ENCODE measurements at places on chromosomes 2 and 18.

- no peak for DNase-seq
Measured at GRCh38 chr2:25879133-25879730, 945 bp upstream of the ASXL2 start.

DNA sequence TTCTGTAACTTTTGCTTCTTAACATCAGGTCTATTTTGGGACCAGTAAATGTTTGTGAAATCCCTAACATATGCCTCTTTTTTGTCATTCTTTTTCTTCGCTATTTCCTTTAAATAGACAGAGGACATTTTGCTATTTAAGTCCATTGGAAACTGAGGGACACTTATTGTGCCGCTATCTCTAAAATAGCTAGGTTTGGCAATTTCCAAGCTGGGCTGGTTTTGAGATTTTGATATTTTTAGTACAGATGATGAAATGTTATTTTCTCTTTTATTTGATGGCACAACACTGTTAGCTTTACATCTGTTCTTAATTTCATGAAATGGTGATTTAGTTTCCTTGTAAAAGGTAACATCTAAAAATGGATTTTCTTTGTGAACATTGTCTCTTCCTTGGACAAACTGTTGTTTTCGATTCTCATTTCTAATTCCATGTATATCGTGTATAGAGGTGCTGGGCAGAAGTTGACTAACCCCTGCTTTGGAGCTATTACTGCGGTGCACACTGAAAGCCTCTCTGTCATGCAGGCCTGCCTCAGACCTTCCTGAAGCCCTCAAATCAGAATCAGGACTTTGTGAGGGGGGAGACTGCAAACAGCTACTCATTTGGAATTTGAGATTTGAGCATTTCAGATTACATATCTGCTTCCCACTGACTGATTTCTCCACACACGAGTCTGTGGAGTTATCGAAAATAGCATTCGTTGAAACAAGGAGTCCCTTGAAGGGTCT lies 594 bp downstream of the RAD51AP2 start:
- no peak for DNase-seq

DNA sequence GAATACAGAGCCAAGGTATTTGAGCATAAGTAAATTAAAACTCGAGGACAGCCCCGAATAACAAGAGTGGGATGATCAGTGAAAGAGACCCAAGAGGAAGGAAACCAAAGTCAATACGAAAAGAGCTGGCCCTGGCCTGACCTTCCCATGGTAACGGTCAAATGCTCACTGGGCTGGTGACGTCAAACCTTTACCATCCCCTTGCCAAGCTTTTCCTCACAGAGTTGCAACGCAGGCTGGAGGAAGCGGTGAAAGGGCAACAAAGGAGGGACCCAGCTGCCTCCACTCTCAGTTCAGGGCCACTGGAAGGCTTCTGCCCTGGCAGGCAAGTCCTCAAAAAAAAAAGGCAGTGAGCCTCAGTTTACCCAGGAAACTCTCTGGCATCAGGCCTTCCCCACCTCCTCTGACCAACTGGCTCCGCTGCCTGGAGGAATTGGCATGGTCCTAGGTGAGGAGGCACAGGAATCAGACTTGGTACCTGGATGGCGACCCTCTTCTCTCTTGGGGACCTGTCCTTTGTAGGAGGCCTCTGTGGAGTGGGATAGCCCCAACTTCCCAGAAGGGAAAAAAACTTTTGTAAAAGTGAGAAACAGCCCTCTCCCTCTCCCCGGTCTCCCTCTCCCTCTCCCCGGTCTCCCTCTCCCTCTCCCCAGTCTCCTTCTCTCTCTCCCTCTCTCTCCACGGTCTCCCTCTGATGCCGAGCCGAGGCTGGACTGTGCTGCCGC lies 212.4 kb downstream of the ANAPC1 start:
- no peak for DNase-seq

- DNase-seq, result no peak
Measured at GRCh38 chr18:22539051-22539765, 121.5 kb upstream of the CTAGE1 start.

DNA sequence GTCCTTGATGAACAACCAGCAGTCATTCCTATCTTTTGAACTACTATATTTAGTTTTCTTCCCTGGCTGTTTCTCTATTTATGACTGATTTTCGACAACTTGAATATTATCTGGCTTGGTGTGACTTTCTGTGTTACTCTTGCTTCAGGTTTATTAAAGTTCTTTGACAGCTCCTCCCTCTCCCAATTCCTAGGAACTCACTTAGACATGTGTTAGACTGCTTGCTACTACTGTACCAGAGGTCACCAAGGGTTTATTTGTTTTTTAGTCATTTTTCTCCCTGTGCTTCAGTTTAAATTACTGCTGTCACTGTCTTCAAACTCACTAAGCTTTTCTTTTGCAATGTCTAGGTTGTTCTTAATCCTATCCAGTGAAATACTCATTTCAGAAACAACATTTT lies 90.5 kb downstream of the TMEM131 start:
- DNase-seq, result no peak

DNA sequence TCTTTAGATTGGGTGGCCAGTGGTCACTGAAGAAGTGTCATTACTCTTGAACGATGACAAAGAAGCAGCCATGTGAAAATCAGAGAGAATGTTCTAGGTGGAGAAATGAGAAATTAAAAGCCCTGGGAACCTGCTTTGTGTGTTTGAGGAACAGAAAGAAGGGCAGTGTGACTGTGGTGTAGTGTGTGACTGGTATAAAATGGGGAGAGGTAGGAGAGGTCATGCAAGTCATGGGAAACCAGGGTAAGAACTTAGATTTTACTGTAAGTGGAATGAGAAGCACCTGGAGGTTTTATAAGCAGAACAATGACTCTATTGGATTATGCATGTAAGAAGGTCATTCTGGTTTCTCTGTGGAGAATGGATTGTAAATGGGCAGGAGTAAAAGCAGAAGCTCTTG lies 12.2 kb downstream of the ICOS start:
- DNase-seq, result no peak

- DNase-seq, result no peak
Measured at GRCh38 chr2:157326698-157327097, 1.1 kb upstream of the ERMN start.

DNA sequence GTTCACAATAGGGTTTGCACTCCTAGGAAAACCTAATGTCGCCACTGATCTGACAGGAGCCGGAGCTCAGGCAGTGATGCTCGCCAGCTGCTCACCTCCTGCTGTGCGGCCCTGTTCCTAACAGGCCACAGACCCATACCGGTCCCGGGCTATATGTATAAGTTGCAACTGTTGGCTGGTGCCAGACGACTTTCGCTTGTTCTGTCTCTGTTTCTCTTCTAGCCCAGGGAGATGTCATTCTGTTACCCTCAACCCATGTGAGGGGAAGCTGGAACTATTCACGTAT lies 170.3 kb downstream of the BCL2 start:
- no peak for DNase-seq

DNA sequence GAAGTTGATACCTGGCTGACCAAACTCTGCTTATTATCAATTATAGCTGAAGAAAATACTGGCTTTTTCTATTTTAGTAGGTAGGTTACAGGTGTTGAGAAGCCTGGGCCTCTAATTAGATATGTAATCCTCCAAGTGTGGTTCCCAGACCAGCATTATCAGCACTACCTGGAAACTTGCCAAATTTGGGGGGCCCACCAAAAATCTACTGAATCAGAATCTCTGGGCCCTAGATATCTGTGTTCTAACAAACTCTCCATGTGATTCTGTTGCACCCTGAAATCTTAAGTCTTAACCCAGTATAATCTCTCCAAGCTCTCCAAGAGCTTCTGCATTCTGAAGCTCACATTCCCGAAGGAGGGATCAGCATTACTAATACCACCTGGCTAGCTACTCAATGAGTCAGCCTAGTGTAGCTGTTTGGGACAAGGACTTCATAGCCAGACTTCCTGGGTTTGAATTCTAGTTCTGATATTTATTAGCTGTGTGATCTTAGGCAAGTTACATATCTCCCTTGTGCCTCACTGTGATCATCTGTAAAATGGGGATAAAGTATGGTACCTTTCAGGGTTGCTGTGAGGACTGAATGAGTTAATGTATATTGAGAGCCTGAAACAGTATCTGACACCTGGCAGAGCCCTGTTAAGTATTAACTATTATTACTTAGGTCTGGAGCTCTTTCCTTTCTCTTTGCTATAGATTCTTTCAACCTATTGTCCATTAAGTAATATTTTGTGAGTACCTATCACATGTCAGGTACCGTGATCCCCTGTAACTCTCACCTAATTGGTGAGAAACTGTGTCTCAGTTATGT lies 94.1 kb upstream of the CD302 start:
- no peak for DNase-seq

DNA sequence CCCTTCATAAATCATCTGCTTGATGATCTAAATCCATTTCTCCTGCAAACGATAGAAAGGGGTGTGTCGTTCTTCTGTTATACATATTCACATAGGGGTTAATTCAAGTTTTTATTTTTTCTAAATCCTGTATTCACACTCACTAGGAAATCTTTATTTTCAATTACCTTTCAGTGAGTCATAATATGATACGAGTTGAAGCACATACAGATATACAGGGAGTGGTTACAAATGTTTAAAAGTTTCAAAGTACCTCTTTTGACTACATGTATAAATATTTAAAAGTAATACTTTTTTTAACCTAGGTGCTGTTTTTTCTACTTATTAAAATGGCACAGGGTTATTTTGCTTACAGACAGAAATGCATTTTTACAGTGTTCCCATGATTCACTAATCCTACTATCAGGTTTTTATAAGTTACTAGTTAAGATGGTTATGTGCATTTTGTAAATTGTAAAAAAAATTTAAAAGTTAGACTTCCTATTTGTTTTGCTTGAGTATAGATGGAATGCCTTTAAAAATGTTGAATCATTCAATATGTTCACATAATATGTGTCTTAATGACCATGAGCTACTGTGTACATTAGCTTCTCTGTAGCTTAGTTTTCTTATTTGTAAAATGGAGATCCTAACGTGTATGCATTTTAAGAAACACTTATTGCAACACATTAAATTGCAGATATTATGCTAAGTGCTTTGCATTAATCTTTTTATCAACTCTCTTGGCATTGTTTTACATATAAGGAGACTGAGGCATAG lies 1378.1 kb downstream of the DSC3 start:
- DNase-seq, result no peak

DNA sequence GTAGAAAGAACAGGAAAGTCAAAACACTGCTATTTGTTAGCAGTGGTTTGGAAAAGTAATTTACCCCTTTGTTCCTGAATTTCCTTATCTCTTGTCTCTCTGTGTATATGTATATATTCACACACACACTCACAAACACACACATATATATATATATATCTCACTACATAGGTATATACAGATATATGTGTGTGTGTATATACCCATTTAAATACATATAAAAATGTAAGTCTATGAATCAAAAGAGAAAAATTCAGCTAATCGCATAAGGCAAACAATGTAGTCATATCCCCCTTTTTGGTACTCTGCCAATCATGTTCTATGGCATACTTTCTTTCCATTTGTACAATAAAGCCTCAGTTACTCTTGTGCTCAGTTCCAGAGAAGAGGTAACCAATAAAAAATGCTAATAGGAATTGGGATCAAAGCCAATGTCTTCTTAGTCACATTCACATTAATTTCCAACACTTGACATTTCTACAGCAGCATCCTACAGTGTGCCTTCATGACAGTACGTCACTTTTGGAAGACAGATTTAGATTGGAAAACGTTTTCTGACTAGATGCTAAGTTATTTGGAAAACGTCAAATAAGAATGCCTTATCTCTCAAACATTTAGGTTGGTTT lies 94.6 kb downstream of the MC4R start:
- no peak for DNase-seq

- no peak for DNase-seq
Measured at GRCh38 chr18:35474884-35475283, 22.9 kb downstream of the INO80C start.

DNA sequence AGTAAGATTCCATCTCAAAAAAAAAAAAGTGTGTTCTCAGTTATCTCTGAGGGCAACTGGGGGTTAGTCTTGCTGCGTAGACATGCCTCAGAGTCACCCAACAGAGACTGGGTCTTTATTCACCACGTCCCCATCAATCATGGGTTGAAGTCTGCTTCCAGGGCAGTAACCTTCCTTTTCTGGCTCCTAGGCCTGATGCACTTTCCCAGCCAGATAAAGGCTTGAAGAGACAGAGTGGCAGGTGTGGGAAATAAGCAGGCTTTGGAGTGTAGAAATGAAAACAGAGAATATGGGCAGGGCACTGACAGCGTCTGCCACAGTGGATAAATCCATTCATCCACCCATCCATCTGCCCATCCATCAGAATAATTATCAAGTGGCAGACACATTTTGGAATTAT lies 134.1 kb upstream of the LGALSL start:
- no peak for DNase-seq

GRCh38 chr18:11752116-11752911 lies 63.2 kb downstream of the GNAL start:
- no peak for DNase-seq

DNA sequence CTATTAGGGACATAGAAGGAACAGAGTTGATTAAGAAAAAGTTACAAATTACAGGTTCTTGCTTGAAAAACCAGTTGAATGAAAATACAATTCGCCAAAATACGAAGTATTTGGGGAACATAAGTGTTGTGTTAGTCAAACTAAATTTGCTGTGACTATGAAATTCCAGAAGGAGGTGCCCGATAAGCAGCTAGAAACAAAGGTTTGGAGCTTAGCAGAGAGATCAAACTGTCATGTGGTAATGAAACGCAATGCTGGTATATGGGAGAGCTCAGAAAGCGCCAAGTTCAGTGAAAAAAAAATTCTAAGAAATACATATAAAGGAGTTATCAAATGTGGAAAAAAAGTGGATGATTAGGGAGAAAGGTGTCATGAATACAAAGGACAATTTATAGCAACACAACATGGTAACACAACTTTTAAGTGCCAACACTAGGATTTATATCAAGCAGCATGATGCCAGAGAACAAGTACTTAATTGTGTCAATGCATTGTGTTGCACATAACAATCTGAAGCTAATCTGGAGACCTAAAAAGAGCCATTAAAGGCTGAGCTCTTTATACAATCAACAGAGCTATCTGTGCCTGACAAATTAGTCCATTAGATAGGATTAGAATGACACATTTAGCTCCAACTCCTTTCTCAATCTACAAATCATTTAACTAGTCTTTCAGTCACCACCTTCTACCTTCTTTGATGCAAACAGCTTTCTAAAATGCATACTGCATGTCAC lies 31.2 kb downstream of the SMAD2 start:
- no peak for DNase-seq

DNA sequence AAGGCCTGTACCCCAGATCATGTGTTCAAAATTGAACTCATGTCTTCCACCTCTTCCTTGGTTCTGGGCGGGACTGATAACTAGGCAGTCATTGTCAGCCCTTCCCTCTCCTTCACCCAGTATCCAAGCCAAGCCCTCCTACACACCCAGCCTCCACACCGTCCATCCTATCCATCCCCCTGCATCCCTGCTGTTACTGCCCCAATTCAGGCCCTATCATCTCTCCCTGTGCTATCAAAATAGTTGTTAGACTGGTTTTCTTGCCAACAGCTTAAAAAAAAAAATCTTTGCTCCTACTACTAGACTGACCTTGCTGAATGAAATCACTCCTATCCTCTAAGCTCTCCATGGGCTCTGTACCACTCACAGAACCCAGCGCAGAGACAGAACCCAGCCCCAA lies 32.8 kb downstream of the TGFA start:
- DNase-seq, result no peak

- no peak for DNase-seq
Measured at GRCh38 chr2:116491292-116491691, 1323.2 kb upstream of the DDX18 start.
